Vein endothelial cell (primary cell): ENCODE measurements at places on chromosomes 2 and 18. TPM values are rescaled to one million over a fixed set of nuclear protein-coding genes. Genes with fewer than 3 reads are reported as not detected.

Gene SAG
- total RNA-seq: not detected in 2 replicates

Gene IL1F10
- total RNA-seq: not detected in 2 replicates

Gene MAP2
- total RNA-seq: 23.2 and 31.7 TPM in 2 replicates

Gene IL1RN
- total RNA-seq: not detected in 2 replicates

Gene MRO
- total RNA-seq: not detected in 2 replicates

Gene PRSS56
- not detected in 2 replicates for total RNA-seq
